DMS 273 treated with DMSO at 0.1 percent for 48 hours (cell line): ENCODE measurements at places on chromosomes 6 and 20.

DNA sequence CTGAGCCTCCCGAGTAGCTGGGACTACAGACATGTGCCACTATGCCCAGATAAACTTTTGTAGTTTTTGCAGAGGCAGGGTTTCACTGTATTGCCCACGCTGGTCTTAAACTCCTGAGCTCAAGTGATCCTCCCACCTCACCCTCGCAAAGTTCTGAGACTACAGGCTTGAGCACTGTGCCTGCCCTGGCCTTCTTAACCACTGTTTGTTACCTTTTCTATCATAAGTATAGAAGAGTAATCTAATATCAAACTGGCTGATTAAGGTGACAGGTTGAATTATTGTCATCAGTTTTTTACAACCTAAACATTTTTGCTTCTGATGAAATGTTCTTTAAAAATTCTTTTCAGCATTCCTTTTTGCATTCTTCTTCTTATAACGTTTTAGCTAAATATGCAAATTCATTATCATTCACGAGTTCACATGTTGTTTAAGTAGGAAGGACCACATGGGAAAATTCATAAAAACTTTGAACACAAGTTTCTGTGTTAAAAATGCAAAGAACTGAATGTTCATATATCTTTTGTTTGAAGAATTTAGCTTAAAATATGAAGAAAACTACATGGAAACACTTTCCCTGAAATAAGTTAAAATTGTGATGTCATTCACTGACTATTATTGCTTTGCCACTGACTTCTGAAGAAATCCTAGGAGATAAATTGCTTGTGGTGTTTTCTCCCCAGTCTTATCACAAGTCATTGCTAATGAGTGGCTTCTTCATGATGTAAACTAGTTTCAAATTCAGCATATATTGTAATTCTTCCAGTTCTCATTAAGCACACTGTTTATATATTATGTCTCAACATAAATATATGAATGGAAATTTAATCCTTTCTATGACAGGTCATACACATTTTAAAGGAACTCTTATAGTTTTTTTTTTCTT lies 106.7 kb downstream of the ADGRB3 start:
- no peak for DNase-seq

GRCh38 chr20:833121-833449 lies 430 bp upstream of the FAM110A start:
- DNase-seq = no peak

DNA sequence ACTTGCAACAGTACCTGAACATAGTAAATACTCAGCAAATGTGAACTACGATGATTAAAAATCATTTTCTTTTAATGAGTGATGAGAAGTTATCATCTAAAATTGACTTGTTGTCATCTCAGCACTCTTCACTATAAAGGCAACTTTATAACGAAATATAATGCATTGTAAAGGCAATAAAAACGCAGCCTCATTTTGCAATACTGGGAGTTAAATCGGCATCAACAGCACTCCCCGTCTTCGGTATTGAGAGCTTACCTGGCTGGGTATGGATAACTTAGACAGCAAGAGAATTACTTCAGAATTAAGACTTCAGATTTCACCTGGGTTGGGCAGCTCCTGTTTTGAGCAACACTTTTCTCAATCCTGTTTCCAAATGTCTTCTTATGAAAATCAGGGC lies 20.8 kb downstream of the NKX2-2 start:
- DNase-seq = no peak

- no peak for DNase-seq
Observed at GRCh38 chr6:129749749-129750120, 39.8 kb upstream of the ARHGAP18 start.

- DNase-seq = no peak
Observed at GRCh38 chr6:73349311-73349710, 4.8 kb downstream of the DPPA5 start.

GRCh38 chr6:158041788-158042187 lies 60.1 kb downstream of the SYNJ2 start:
- DNase-seq = no peak

DNA sequence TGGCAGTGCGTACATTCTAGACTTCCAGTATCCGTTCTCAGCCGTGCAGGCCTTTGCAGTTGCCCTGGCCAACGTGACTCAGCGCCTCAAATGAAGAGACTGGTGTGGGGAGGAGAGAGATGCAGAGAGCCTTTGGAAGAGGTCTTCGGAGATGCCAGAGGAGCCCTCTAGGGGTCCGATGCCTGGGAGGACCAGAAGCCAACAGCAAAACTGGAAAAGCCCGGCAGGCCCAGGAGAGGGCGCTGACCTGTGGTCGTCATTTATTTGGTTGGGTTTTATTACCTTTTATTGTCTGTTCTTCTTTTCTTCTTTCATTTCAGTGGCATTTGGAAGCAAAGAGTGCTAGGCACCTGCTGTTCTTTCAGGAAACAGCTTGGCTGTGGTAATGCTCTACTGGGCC lies 53.3 kb upstream of the TMEM181 start:
- DNase-seq = no peak

DNA sequence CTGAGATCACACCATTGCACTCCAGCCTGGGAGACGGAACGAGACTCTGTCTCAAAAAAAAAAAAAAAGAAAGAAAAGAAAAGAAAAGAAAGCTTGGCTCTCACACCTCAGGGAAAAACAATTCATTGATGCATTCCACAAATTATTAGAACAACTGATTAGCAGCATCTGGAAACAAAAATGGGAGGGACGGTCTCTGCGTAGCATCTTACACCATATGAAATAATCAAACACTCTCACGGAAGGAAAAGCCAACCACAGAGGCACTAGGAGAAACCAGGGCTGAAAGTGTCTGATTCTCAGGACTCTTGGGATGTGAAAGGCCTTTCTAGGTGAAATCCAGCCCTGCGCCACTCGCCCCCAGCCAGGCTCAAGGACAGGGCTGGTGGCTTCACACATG lies 2.3 kb upstream of the HELZ2 start:
- no peak for DNase-seq

GRCh38 chr6:15116889-15117288 lies 129.0 kb upstream of the JARID2 start:
- DNase-seq = no peak

- no peak for DNase-seq
Observed at GRCh38 chr6:73519926-73520687, 725 bp downstream of the EEF1A1 start.

GRCh38 chr6:145498425-145498824 lies 236.9 kb downstream of the EPM2A start:
- DNase-seq = no peak

DNA sequence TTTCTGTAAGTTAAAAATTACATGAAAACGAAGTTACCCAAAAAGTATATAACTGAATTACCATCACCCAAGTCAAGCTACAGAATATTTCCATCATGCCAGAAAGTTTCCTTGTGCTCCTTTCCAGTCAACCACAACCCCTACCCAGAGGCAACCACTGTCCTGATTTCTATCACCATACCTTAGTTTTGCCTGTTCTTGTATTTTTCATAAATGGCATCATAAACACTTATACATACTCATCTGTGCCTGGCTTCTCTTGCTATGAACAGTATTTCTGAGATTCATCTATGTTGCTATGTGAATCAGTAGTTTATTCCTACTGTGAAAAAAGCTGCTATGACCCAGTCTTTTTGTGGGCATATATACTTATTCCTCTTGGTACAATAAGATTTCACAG lies 7.4 kb downstream of the FKBP5 start:
- DNase-seq = no peak

DNA sequence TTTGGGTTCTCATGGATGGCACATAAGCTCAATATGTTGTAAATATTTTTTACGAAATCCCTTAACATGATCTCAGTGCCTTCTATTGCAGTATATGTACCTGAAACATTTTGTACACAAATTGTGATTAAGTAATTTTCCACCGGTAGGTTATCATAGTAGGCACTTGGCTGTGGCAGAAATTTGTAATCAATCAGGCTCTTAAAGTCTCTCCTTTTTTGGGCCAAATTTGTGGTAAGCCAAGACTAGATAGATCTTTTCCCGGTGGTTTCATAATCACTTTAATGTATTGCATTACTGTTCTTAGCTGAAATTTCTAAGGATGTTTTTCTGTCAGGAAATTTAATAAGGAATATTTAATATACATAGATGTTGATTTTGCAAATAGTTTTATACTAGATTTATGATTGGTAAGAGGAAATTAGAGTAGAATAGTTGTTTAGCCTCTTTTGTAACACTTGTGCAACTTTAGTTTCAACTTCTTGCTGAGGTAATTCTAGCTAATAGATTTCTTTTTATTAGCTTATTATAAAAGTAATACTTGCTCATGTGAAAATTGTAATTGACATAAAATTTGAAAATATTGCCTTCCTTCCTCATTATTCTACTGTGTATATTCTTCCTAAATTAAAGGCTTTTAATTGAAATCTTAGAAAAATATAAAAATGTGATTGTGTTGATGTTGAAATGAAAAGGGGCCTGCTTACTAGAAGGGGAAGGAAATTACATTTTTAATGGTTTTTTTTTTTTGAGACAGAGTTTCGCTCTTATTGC lies 3.2 kb downstream of the PCMT1 start:
- DNase-seq = no peak

GRCh38 chr6:40541556-40542174 lies 45.5 kb downstream of the LRFN2 start:
- DNase-seq = no peak

- no peak for DNase-seq
Observed at GRCh38 chr20:24600012-24600411, 130.6 kb downstream of the SYNDIG1 start.

DNA sequence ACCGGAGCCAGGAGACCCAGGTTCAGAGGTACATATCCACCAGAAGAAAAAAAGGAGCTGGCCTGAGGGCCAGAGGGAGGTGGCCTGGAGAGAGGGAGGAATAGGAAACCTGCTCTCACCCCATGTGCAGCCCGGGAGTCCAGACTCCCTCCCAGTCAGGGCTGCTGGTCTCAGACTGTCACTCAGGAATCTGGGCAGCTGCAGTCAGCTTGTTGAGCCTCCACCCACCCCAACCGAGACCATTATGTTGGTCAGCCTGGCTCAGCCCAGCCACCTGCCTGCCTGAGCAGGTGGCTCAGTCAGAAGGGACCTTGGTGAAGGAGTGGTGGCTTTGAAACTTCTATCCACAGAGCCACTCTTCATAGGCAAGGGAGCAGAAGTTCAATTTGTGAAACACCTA lies 53.3 kb upstream of the EPB41L1 start:
- DNase-seq = no peak

GRCh38 chr6:7538484-7538883 lies 3.0 kb upstream of the DSP start:
- no peak for DNase-seq

GRCh38 chr6:92577077-92577719 lies 842.2 kb downstream of the EPHA7 start:
- no peak for DNase-seq

DNA sequence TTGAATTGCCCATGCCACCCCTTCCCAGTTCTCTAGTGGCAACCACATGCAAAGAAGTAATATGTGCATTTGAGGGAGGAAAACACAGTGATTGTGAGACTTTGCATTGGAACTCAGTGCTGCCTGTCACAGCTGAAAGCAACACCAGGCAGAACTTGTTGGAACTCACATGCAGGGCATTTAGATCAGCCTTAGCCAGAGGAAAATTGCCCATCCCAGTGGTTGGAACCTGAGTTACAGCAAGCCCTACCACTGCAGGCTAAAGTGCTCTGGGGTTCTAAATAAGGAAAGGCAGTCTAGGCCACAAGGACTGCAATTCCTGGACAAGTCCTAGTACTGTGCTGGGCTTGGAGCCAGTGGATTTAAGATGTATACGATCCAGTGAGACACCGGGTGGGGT lies 245.3 kb upstream of the UFL1 start:
- no peak for DNase-seq

GRCh38 chr20:57546956-57547649 lies 13.8 kb upstream of the PCK1 start:
- DNase-seq = no peak

DNA sequence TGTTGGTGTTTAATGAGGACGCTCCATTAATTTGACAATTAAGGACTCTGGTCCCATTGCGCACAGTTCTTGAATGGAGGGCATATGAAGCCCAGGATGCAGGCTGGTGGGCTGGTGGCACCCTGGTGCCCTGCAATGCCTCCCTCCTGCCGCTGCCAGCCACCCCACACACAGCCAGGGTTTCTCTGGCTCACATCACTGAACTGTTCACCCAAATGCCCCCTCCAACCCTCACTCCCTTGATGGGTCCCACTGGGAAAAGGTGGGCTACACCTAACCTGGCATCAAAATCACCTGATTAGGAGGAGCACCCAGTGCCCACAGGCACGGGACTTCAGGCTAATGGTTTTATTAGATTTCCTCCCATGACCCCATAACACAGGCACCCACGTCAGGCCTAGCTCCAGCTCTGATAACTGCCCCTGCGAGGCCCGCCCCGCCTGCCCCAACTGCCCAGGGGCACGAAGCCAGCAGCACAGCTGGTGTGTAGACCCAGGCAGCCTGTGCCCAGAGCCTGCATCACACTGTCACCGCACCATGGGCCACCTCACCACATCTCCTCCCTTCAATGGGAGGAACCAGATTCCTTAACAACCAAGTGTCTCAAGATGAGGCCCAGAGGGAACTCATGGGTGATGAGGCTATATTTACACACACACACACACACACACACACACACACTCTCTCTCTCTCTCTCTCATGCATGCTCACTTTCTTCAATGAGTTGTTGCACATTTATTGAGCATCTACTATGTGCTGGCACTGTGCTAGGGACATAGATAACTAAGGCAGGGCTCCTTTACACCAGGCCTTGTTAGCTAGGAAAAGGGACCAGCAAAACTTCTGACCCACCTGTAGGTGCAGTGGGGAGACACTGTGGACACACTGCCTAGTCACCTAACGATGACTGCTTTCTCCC lies 107.3 kb downstream of the NOL4L start:
- no peak for DNase-seq

GRCh38 chr20:9616833-9617461 lies 102.6 kb downstream of the LAMP5 start:
- DNase-seq = peak; percentile 22

DNA sequence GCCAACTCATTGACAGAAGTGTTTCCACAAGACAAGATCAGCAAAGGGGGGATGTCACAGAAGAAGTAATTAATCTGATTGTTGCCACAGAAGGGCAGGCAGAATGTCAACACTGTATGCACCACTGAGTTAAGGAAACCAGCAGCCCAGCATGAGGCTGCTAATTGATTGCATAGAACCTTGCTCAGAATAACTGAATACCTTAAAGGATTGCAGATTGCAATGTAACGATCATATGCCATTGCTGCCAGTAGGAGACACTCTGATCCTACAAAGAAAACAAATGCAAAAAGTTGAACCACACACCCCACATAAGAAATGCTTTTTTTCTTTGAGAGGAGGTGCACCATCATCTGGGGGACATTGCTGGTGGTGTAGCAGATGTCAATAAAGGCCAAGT lies 13.1 kb downstream of the OR5V1 start:
- no peak for DNase-seq
